IMR-90 (cell line): ENCODE measurements at places on chromosomes 3 and 15.

DNA sequence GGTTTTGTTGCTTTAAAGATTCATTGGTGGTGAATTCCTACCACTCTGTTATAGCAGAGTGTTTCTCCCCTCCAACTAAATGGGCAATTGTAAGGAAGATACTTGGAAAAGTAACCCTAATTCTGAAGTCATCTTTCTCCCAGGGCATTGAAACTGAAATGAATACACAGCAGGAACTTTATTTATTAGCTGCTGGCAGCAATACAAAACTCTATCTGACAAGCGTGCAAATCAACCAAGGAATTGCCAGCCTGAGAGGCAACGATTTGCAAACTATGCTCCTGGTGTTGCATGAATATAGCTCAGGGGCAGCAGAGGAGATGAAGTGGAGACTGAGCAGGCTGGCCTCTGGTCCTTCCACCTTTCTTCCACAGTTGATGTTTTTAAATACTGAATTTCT is 48.9 kb downstream of the CD200R1 start:
- H3K27me3 ChIP-seq, result peaks cover 3% of the 10 kb centered on the region
- no peak overlapping the region for H3K27ac ChIP-seq
- no peak for DNase-seq
- no peaks in the 10 kb centered on the region for H3K36me3 ChIP-seq

DNA sequence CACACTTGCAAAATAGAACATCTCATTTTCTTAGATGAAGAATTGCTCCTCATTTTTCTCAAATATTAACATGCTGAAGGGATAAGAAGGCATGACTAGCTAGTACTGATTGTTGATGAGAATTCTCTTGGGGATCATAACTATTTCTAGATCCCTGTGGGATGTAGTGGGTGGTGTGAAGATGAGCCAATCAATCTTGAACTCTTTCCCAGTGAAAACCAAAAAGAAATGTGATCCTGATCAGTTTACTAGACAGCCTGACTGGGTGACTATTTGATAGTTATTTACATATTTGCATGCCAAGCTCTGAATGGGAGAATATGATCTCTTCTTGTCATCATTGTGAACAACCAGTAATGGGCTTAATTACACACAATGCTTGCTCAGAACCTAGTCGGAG is 63.7 kb downstream of the ZIC1 start:
- no peak for DNase-seq
- H3K36me3 ChIP-seq, result no peaks in the 10 kb centered on the region
- H3K4me1 ChIP-seq, result no peaks in the 10 kb centered on the region
- no peak overlapping the region for H3K27ac ChIP-seq
- H3K27me3 ChIP-seq, result no peaks in the 10 kb centered on the region

GRCh38 chr3:100129941-100130340 is 15.6 kb upstream of the FILIP1L start:
- H3K4me1 ChIP-seq, result peaks cover 4% of the 10 kb centered on the region; the same call in 1 of the 2 replicates
- H3K4me3 ChIP-seq, result no peak overlapping the region
- no peak for DNase-seq
- no peaks in the 10 kb centered on the region for H3K27me3 ChIP-seq
- H3K27ac ChIP-seq, result no peak overlapping the region

GRCh38 chr3:42662813-42663535 is 9.5 kb downstream of the ZBTB47 start:
- H3K27me3 ChIP-seq, result no peaks in the 10 kb centered on the region
- DNase-seq, result no peak
- H3K4me3 ChIP-seq, result no peak overlapping the region

- DNase-seq, result peak; percentile 46
- no peak overlapping the region for H3K27ac ChIP-seq
- no peaks in the 10 kb centered on the region; the same call in 1 of the 2 replicates for H3K27me3 ChIP-seq
These were observed 35.9 kb upstream of the PPP2R3A start for GRCh38 chr3:135929670-135930069.

DNA sequence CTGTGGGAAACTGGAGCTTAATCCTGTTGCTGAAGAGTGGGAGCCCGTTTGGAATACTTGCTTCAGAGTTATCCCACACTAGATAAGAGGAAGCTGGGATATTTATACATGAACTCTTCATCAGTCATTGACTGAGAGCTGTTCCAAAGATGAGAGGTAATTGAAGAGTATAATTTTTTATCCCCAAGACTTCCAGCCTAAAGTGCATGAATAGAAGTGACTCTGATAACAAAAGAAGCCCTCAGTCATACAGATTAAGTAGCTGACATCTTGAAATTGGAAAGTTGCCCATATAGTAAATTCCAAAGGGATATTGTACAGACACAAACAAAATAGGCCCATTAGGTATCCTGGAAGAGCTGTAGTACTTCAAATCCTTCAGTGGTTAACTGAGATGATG is 268.0 kb downstream of the EPHA3 start:
- H3K4me1 ChIP-seq, result no peaks in the 10 kb centered on the region
- no peak overlapping the region for H3K27ac ChIP-seq
- DNase-seq, result no peak
- H3K4me3 ChIP-seq, result no peak overlapping the region

- DNase-seq, result peak; percentile 13
- no peaks in the 10 kb centered on the region for H3K36me3 ChIP-seq
- H3K4me3 ChIP-seq, result no peak overlapping the region
- no peaks in the 10 kb centered on the region for H3K4me1 ChIP-seq
- peaks cover 12% of the 10 kb centered on the region for H3K27me3 ChIP-seq
These were observed 49.3 kb upstream of the XCR1 start for GRCh38 chr3:46076606-46077005.

DNA sequence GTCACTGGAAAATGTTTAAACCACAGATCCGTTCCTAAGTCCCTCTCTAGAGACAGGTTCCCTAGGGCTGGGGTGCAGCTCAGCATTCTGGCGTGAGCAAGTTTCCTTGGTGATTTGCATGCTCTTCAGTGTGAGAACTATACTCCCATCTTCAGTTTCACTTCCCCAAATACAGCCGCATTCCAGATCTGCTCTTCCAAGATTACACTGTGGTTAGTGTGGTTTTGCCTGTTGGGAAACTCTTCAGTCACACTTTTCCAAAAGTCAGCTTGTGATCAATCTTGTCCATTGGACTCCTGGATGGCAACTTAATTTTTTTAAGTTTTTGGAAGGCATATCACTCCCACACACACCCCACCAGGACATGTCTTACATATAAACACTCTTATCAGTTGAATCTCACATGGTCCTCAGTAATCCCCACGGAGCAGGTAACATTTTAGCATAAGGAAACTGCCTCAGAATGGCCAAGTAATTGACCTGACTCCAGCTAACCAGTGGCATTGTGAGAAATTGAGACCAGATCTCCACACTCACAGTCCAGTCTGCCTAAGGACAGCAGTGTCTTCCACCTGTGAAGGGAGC is 33.5 kb upstream of the PTPN23 start:
- peaks cover 23% of the 10 kb centered on the region; the same call in 1 of the 2 replicates for H3K36me3 ChIP-seq
- peaks cover 13% of the 10 kb centered on the region for H3K4me1 ChIP-seq
- H3K27ac ChIP-seq, result no peak overlapping the region
- no peak overlapping the region for H3K4me3 ChIP-seq

- DNase-seq, result no peak
- no peaks in the 10 kb centered on the region for H3K27me3 ChIP-seq
- H3K4me3 ChIP-seq, result no peak overlapping the region
- no peak overlapping the region for H3K27ac ChIP-seq
- no peaks in the 10 kb centered on the region for H3K4me1 ChIP-seq
These were observed 701.8 kb downstream of the ZPLD1 start for GRCh38 chr3:103136621-103137020.

- H3K4me3 ChIP-seq, result peak overlapping the region; percentile 79
- no peak for DNase-seq
- H3K27ac ChIP-seq, result peak overlapping the region; percentile 65
- H3K36me3 ChIP-seq, result peaks cover 13% of the 10 kb centered on the region
- no peaks in the 10 kb centered on the region for H3K27me3 ChIP-seq
These were observed 352 bp upstream of the TMF1 start for GRCh38 chr3:69052472-69052898.

- H3K27me3 ChIP-seq, result 0 out of 2 replicates have a peak, but pooled peaks cover 2% of the 10 kb centered on the region
- no peaks in the 10 kb centered on the region for H3K36me3 ChIP-seq
- no peak overlapping the region for H3K4me3 ChIP-seq
- no peaks in the 10 kb centered on the region for H3K4me1 ChIP-seq
- no peak overlapping the region for H3K27ac ChIP-seq
- DNase-seq, result no peak
These were observed 106.4 kb downstream of the MINAR1 start for GRCh38 chr15:79538527-79538926.
